ENCODE measurements at places on chromosomes 6 and 20.

DNA sequence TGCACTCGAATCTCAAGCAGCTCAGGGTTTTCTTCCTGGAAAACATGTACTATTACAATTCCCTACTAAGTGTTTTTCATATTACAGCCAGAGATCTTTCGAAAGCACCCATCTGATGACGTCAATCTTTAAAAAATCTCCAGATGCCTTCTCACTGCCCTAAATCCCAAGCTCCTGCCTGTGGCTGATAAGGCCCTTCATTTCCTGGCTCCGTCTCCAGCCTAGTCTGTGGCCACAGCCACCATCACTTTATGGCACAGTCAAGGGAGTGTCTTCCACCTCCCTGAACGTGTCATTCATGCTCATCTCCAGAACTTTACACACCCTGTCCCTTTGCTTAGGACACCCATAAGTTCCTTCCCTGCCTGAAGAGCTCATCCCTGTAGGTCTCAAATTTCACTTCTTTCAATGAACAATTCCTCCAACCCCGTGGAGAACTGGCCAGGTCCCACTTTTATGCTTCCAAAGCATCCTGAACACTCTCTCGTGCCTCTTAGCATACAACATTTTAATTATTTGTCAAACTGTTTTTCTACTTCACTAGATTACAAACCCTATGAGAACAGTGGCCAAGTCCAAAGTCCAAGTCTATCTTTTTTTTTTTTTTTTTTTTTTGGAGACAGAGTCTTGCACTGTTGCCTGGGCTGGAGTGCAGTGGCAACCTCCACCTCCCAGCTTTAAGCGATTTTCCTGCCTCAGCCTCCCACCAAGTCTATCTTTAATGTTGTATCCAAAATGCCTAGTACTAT, 106.1 kb upstream of the AGPAT4 start:
- DNase-seq, result no peak

- DNase-seq, result no peak
Observed at GRCh38 chr6:6746333-6746969, 157.9 kb downstream of the LY86 start.

GRCh38 chr6:88141561-88142296, 24.4 kb downstream of the CNR1 start:
- no peak for DNase-seq

GRCh38 chr6:117169781-117170281, 95.5 kb upstream of the VGLL2 start:
- no peak for DNase-seq

- no peak for DNase-seq
Observed at GRCh38 chr6:51814418-51814817, 273.0 kb downstream of the PKHD1 start.

- no peak for DNase-seq
Observed at GRCh38 chr20:58349570-58349969, 39.5 kb upstream of the VAPB start.

GRCh38 chr6:137233911-137234863, 15.0 kb upstream of the IFNGR1 start:
- no peak for DNase-seq

- DNase-seq, result no peak
Observed at GRCh38 chr20:19695081-19695480, 63.0 kb upstream of the RIN2 start.

DNA sequence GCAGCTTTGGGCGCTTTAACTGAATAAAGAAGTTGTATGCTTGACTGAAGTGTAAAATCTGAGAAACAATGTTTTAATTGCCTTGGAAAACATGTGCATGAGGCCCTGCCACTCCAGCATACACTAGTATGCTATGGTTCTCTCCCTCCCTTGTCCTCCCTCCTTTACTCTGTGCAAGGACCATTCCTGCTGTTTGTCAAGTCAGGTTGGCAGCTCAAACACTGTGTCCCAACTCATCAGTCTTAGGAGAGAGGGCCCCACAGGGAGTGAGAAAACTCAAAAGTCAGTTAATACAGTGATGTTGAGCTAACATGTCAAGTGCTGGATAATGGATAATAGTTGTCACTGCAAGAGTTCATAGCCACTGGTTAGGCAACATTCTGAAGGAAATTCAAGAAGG, 543.6 kb downstream of the GRIK2 start:
- DNase-seq, result no peak

- DNase-seq, result no peak
Observed at GRCh38 chr6:63307581-63308246, 12.1 kb downstream of the LGSN start.

DNA sequence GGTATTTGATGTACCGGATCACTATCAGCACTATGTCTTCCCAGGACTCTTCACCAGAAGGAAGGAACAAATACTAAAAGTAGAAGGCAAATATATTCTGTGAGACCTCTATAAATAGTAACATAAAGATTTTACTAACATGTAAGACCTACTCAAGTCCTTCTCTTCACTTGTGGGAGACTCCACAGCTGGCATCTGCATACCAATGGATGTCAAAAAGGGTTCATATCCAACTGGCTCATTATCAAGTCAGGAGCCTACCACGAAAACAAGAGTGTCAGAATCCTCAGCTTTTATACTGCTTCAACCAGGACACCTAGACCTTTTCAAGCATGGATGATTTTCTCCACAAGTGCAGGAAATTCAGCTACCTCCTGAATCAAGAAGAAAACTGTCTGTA, 20.0 kb upstream of the MARCKS start:
- DNase-seq, result no peak

DNA sequence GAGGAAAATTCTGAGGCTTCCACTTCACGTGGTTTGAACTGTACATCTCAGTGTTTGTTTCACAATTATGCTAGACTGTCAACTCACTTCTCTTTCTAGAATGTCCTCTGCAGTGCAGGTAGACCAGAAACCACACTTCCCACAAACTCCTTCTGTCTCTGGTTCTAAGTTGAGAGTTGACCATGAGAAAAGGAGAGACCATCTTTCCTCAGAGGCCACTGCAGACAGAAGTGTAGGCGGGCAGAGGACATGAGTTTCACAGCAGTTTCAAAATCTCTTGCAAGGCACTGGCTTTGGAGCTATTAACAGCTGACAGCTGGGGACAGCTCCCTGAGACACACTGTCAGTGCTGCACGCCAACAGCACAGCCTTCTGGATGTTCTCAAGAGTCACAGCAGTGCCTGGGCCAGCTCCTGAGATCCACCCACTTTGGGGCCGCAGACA, 55.4 kb upstream of the MOXD1 start:
- DNase-seq, result no peak

DNA sequence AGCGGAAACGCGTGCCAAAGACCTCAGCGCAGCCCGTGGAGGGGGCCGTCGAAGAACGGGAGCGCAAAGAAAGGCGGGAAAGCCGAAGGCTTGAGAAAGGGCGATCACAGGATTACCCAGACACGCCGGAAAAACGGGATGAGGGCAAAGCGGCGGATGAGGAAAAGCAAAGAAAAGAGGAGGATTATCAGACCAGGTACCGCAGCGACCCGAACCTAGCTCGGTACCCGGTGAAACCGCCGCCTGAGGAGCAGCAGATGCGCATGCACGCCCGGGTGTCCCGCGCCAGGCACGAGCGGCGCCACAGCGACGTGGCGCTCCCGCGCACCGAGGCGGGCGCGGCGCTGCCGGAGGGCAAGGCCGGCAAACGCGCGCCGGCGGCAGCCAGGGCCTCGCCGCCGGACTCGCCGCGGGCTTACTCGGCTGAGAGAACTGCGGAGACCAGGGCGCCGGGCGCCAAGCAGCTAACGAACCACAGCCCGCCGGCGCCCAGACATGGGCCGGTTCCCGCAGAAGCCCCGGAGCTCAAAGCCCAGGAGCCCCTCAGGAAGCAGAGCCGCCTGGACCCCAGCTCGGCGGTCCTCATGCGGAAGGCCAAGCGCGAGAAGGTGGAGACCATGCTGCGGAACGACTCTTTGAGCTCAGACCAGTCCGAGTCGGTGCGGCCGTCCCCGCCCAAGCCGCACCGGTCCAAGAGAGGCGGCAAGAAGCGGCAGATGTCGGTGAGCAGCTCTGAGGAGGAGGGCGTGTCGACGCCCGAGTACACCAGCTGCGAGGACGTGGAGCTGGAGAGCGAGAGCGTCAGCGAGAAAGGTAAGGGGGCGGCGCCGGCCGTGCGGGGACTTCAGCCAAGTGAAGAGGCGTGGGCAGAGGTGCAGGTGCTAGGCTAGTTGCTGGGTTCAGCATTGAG, 296.2 kb downstream of the RIMS1 start:
- DNase-seq, result no peak

- no peak for DNase-seq
Observed at GRCh38 chr20:43778375-43778774, 51.6 kb upstream of the GTSF1L start.

DNA sequence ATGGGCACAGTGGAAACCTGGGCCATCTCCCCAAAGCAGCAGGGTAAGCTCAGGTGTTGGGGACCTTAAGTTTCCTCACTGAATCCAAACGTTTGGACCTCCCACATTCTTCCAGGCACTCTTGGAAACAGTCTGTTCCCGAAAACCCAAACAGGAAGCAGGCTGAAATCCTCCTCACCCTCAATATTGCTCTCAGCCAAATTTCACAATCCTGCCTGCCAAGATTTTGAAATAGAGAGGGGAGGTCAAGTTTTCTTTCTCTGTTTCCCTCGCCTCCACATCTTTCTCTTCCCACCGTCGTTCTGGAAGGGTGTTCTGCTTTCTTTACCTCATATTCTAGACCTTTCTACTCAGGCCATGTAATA, 392.0 kb upstream of the SASH1 start:
- DNase-seq, result no peak

- no peak for DNase-seq
Observed at GRCh38 chr6:108453601-108454185, 107.0 kb upstream of the FOXO3 start.

- no peak for DNase-seq
Observed at GRCh38 chr6:161736781-161737292, 463.0 kb upstream of the AGPAT4 start.

- no peak for DNase-seq
Observed at GRCh38 chr6:100633096-100633777, 168.5 kb upstream of the SIM1 start.

GRCh38 chr6:39303425-39304153, 10.6 kb downstream of the KCNK17 start:
- DNase-seq, result no peak

DNA sequence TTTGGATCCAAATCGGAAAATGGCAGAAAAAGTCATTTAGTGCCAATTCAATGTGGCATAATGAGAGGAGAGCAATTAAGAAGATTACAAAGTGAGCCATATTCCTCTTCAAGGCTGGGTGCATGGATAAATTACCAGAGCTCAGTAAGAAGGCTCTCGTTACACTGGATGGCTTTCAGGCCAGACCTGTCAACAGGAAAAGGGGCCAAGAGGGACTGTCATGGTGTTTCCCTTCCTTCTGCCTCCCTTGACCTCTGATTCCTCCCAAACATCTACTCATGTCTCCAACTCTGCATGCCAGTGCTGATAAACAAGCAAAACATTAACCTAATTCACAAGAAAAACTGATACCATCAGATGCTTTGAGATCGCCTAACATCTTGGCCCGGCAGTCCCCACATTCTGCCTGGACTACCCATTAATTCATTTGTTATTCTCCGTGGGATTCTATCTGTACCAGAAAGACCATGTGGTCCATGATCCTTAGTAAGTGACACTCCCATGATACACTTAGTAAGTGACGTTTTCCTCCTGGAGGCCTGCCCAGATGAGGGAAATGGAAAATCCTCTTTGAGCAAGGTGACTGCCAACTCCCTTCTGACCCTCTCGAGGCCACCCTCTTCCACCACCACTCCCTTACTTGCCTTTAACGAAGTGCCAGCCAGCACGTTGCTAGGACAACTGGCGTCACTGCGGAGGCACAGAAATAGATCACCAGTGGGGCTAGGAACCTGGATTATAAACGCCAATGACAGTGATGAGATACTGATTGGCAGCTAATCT, 239.2 kb downstream of the GMPR start:
- DNase-seq, result no peak

DNA sequence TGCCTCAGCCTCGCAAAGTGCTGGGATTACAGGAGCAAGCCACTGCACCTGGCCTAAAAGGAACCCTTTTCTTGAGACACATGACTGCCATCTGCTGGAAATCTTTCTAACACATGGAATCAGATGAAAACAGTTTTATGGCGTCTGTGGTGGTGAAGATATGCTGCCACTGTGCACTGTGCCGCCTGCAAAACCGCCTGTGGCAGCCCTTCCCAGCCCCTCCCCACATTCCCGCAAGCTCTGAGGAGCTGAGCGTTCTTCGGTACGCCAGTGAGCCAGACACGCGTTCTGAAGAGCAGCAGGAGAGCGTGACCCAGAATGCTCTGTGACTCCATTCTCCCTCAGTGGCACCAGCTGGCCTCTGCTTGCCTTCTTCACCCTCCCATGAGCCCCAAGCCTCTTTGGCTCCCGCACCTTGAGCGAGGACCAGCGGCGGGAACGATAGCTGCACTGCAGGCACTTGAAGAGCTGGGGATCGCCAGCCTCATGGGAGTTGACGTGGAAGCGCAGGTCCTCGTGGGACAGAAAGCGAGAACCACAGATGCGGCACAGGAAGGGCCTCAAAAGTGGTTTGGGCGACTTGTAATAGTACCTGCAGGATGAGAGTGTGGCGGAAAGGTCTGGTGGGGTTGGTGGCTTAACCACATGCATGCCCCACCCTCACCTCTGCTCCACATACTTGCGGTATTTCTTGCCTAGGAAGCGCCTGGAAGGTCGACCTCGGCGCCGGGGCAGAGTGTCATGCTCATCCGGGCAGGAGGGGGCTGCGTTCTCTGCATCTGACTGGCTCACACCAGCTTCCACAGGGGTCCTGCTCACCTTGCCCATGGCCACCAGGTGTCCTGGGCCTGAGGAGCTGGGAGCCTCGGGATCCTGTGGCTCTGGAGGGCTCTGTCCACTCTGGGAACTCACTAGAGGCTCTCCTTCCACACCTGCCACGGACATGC, 8.7 kb downstream of the ZNF335 start:
- no peak for DNase-seq

- no peak for DNase-seq
Observed at GRCh38 chr20:1122388-1123315, 4.2 kb downstream of the PSMF1 start.

DNA sequence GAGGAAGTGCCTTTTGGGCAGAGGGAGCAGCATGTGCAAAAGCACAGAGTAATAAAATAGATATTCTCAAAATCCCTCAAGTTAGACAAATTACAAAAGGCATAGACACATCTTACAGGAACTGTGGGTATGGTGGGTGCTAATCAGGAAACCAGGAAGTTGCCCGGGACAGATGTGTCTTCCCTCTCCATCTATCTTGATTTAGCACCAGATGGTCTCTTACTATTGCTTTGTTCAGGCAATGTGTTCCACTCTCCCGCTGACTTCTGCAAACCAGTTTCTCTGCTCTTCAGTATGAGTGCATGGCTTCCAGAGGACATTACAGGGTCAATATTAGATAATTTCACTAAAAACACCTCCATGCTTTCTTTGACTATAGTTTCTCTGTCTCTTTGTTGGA, 13.2 kb downstream of the CITED2 start:
- no peak for DNase-seq

Data from stimulated activated CD8-positive, alpha-beta memory T cell treated with anti-CD3 and anti-CD28 coated beads, Interleukin-12 subunit alpha, Interleukin-12 subunit beta, amount 100 ng/mL, for 1 hour (primary cell).